ENCODE measurements at places on chromosomes 12 and 14.
A peak's percentile ranks its signal among the peaks of the same experiment; 100 is the strongest.

DNA sequence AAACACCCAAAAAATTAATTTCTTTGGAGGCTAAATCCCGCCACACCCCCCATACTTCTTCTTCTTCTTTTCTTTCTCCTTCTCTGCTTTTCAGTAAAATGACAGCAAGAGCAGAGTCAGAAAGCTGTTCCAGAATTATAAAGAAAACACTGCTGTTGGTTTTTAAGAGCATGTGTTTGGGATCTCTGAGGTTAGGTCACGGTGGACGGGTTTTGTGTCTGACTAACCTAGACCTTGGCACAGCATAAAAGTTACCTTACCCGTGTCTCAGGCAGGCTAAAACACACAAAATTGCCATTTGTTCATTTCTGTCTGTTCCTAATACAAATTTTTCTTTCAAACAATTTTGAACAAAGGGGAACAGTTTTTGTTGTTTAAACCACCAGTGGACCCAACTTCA, 540.8 kb downstream of the NRXN3 start:
- no peak for DNase-seq

- peak; percentile 26 for DNase-seq
Observed at GRCh38 chr14:28375295-28375694, 391.3 kb upstream of the FOXG1 start.

DNA sequence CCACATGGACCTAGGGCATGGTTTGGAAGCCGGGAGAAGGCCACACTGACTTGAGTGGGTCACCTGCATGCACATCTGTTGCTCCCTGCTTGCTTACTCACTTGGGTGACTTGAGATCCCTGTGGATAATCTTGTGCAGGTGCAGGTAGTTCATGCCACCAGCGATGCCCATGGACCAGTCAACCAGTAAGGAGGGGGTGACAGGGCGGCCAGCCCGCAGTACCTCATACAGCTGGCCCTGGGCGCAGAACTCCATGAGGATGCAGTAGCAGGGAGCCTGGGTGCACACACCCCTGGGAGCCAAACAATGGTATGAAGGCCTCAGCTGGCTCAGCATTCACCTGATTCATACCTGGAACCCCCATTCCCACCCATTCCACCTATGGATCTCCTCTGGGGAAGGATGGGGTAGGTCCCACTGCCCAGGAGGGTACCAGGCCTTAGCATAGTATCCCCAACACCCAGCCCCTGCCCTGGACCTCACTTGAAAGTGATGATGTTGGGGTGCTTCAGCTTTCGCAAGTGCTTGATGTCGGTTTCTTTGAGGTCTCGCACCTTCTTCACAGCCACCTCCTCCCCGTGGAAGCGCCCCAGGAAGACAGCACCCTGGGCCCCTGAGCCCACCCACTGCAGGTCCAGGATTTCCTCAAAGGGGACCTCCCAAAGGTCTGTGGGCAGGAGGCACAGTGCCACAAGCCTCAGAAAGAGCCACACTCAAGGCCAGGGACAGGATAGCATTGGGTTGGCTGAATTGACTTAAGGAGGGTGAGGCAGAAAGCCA, 13.1 kb downstream of the MAP3K12 start:
- DNase-seq: no peak

DNA sequence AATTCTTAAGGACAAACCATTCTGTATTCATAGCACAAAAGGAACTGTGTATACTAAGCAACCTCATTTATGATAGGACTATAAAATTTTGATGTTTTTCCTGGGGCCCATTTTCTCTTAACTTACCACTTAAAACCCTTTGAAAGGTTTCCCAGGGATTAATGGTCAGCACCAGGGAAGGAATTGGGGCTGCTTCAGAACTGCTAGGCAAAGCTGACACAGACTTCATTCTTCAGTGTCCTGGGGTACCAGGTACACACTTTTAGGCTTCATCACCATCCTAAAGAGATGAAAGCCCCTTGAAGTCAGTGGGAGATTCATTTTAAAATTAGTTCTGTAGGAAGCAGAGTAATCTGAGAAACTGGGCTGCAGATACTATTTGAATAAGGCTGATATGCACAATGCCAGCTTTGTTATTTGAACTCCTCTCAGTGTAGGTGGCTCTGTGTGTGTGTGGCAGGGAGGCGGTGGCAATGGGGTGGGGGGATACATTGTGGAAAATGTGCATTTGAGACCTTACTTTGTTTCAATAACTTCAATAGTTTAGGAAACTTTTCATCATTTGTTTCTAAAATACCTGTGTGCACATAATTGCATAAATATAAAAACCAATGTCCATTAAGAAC, 329.3 kb upstream of the DCN start:
- DNase-seq: no peak

GRCh38 chr12:113903381-113903863, 62.7 kb downstream of the RBM19 start:
- DNase-seq: no peak

GRCh38 chr14:65470404-65470880, 57.9 kb downstream of the FUT8 start:
- DNase-seq: no peak

DNA sequence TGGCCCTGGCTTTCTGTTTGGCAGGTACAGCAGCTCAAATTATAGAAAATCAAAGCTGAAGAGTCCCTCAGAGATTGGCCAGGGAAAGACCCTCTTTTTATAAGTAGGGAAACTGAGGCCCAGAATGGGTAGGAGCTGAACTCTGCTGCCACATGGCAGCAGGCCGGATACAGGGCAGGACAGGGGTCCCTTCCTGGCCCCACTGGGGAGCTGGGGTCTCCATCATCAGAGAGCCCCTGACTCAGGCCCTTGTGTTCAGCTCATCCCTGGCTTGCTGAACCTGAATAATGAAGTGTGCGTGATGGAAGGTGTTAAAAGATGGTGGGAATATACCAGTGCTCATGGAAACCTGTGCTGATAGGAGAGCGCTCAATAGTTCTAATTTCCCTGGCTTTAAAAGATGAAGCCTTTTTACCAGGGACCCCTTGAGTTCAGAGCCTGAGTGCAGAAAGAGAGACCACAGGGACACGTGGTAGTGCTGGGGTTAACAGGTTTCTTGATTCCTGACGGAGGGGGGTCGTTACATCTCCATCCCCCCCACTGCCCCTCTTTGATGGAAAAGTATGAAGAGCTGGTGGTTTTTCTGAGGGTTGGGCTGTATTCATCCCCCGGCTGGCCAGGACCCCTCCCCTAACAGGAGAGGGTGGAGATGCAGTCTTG, 4.4 kb downstream of the DLK1 start:
- DNase-seq: no peak

DNA sequence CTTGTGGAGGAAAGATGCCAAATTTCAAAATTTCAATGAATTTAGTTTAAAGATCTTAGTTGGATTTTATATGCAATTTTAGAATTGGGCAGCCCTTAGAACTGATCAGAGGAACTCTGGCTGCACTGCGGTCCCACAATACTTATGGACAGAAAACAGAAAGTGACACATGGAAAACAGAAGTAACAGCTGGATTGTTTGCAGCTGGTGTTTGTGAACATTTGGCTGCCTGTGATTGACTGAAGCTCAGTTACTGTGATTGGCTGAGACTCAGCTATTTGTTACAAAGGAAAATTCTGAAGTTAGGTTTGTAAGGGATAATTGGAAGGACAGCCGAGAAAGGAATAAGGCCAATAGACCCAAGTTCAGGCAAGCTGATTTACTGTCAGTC, 10.0 kb upstream of the KRT86 start:
- DNase-seq: no peak

Measured in NCI-H1048 (cell line).